ENCODE measurements at places on chromosomes 2 and 18.

GRCh38 chr18:78859686-78860085 is 119.9 kb upstream of the SALL3 start:
- DNase-seq: no peak

- DNase-seq: peak; percentile 92
Measured at GRCh38 chr2:234463626-234464290, 33.1 kb downstream of the ARL4C start.

DNA sequence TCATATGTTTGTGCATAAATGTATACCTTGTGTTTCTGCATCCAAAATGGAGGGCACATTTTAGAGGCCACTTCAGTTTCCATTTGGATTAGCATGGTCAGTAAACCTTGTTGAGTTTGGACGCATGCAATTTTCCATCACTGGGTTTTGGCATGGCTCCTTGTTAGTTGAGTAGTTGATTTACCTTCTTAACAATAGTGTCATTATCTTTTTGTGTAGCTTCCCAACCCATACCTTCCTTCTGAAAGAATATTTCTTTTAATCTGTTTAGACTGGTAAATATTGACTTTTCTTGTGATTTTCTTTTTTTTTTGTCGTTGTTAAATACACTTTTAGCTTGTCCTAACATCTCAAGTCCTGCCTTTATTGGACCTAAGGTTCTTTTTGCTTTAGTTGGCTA is 15.5 kb downstream of the RPIA start:
- DNase-seq: no peak

DNA sequence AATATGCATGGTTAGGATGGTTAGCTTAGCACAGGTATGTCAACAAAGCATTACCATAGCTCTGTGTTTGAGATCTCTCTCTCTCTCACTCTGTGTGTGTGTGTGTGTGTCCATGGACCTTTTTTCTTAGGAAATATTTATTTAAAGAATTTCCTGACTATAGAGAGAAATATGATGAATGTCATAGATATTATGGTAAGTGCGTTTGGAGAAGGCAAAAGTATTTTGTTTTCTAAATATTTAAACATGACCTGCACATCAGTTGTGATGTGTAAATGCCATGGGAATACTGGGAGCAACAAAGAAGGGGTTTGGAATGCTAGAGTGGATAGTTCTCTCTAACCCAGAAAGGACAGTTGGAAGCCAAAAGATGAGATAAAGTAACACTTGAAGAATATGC is 3.9 kb upstream of the TMEM178A start:
- no peak for DNase-seq

Data from natural killer cell (primary cell).